ENCODE measurements at places on chromosomes 1 and 21.

- no peak for DNase-seq
These were observed 44.9 kb upstream of the EFHD2 start for GRCh38 chr1:15364740-15365139.

DNA sequence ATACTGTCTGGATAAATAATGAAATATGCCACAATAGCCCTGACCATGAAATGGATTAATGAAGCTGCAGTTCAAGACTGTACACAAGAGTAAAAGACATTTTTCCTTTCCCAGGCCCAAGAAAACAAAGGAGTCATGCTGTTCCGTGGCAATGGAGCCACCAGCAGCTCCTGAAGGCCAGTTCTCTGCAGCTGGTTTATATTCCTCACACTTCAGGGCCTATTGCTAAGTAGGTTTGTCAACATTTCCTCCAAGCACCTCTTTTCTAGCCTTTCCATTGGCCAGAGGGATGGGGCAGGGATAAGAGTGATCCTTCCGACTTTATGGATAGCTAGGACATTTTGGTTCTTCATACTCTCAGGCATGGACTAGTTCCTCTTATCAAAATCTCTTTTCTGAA, 24.2 kb upstream of the RGL1 start:
- no peak for DNase-seq

DNA sequence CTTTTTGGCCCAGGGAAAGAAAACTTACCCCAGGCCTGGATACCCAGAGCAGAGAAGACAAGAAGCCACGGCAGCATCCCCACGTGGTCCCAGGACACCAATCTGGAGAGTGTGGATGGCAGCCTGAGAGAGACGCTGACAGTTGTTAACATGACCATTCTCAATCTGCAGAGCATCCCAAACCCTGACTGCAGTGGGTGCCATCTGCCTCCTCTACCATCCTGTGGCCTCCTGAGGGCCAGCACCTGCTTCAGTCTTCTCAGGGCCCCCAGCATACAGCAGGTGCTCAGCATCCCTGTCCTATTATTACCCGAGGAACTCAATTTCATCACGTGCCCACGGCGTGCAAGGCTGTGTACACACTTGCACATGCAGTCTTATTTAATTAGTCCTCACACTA, 785 bp downstream of the PGLYRP4 start:
- no peak for DNase-seq

DNA sequence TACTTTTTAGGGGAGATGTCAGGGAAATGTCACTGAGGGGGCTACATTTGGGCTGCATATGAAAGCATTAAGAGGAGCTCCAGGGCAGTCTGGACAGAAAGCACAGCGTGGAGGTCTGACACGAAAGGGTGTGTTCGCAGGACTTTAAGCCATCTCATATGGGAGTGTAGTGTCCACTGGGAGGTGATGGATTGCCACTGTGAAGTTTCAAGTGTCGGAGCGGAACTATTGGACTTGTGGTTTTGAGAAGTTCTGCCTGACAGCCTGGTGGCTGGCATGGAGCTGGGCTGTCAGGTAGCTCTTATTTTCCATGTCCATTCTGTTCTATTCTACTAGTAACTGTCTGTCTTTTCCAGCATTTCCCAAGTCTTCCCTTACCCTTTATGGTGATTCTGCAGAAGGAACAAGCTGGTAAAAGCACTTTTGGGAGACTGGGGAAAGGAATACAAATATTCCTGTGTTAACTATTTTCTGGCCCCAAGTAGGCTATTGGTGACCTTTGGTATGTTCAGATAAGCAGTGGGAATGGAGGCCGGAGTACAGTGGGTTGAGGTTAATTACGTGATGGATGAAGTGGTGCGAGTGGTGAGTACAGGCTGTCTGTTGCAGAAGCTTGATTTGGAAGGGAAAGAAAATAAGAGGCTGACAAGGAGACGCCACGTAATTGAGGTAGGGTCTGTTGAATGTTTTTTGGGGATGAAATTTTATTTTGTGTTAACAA, 19.3 kb downstream of the B3GALT5 start:
- no peak for DNase-seq

DNA sequence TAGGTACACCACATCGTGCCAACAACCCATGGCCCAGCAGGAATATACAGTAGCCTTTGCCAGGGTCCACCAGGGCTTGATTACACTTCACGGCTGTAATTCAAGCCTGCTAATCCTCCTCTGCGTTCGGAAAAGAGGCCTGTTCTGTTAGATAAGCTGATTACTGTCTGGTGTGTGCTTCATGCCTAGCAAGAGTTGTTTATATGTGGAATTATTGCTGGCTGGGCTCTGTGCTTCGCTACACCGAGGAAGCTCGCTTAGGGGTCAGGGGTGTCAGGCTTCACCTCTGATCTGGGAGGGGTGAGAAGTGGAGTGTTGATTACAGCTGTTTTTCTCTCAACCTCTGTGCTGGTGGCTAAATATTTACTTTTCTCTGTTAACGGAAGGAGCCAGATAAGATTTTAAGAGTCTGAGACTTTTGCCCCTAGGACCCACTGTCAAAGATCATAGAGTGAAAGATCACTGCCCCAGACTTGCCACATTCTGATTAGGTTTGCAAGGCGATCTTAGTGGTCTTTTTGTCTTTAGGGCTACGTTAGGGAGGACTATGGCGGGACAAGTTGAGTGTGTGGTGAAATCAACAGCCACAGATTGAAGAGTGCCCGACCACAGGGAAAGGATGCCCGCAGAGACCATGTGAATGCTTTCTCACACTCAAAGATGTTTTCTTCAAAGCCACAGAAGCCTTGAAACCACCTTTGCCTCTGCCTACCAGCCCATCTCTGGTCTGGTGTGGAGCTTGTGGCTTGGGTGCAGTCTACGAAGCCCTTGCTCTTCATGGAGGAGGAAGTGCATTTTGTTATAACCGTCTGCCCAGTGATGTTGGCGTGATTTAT, 216.1 kb downstream of the PBX1 start:
- DNase-seq = no peak

GRCh38 chr21:44011579-44012473, at the start of gene TRAPPC10:
TSS of gene TRAPPC10 (plus strand) at chr21:44012309. CDS start at chr21:44012494, 185 bp downstream.
- peak; percentile 80 for DNase-seq

DNA sequence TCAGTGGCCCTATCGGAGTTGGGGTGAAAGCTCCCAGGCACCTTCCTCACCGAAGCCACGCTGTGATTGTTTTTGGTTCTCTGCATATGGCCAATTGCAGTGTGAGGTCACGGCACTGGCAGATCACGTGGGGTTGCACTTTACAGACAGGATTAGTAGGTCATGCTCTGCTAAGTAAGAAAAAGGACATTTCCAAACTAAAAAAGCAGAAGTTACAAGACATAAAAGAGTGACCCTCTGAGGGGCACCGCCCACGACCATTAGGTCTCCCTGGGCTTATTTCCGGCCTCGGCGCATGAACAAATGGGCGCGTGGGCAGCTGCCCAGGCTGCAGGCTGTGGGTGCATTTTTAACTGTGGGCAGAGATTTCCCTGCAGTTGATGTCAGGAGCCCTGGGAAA, 2.0 kb downstream of the CAPN9 start:
- no peak for DNase-seq

GRCh38 chr1:27669876-27670275, 2.1 kb downstream of the IFI6 start:
- no peak for DNase-seq

DNA sequence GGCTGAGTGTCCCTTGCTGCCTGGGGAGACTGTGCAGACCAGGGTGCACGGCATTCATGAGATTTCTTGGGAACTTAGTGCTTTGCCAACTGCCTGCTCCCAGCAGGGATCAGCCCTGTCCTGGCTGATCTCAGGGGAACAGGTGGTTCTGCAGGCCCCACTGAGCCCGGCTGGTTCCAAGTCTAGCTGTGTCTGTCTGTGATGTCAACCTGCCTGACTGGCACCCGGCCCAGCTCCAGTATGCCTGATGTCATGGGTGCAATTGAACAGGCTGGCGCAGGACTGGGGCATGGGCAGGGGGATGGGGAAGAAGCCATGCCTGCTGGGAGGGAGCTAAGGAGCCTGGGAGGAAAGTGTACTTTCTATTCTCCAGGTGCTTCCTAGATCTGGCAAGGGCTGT, 227.1 kb downstream of the GRIK3 start:
- DNase-seq = no peak

GRCh38 chr1:107142140-107142542, 1.3 kb downstream of the NTNG1 start:
- no peak for DNase-seq

GRCh38 chr21:28283641-28284490, 708.8 kb downstream of the LTN1 start:
- no peak for DNase-seq

GRCh38 chr1:77412820-77413530, 131.2 kb downstream of the AK5 start:
- DNase-seq = no peak

DNA sequence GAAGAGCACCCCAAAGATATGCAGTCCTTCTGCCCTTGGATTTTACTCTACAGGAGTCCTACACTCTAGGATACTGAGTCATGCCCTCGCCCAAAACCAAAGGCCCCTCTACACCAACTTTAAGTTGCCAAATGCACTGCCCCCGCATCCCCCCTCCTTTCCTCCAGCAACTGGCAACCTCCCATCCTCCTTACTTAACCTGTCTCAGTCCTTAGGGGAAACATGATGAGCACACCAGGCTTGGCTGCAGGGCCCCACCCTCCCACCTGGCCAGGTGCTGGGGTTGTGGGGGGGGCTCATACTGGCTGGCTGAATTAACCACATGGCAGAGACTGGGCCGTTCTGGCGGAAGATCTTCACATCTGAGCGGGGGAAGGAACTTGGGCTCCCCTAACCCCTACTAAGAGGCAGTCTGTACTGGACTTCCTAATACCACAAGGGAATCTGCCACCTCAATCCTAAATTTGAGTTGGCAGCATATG, 1.2 kb downstream of the HDGF start:
- no peak for DNase-seq

- no peak for DNase-seq
These were observed 241.8 kb downstream of the TTLL7 start for GRCh38 chr1:83756984-83757717.

- DNase-seq = no peak
These were observed 104.6 kb downstream of the ZSCAN20 start for GRCh38 chr1:33576821-33577599.

DNA sequence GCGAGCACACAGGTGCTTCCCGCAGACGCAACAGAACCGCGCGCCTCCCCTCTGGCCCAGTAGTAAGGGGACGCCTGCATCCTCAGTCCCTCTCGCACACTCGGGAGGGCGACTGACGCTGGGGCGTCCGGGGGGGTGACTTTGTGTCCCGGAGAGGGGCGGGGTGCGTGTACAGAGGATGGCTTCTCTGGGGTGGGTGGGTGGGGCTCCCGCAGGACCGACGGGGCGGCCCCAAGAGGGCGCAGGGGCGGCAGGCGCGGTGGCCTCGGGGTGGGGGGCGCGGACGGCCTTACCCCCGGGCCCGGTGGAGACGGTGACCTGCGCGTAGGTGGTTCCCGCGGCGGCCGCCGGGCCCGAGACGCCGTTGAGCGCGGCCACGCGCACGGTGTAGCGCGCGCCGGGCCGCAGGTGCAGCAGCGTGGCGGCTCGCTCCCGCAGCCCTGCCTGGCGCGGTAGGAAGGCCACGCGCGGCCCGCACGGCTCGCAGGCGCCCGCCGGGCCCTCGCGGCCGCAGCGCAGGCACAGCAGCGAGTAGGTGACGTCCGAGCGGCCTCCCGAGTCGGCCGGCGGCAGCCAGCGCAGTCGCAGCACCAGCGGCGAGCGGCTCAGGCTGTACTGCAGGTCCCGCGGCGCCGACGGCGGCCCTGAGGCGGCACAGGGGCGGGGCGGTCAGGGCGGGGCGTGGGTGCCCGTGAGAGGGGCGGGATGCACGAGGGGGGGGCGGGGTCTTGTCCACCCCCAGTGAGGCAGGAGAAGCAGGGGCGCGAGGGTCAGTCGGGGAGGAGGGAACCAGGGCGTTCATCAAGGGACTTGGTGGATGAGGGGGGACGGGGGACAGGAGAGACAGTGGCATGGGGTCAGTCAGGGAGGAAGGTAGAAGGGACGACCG, 12.1 kb downstream of the EPHA10 start:
- peak; percentile 30 for DNase-seq
